ENCODE measurements at places on chromosomes 3 and 15.

DNA sequence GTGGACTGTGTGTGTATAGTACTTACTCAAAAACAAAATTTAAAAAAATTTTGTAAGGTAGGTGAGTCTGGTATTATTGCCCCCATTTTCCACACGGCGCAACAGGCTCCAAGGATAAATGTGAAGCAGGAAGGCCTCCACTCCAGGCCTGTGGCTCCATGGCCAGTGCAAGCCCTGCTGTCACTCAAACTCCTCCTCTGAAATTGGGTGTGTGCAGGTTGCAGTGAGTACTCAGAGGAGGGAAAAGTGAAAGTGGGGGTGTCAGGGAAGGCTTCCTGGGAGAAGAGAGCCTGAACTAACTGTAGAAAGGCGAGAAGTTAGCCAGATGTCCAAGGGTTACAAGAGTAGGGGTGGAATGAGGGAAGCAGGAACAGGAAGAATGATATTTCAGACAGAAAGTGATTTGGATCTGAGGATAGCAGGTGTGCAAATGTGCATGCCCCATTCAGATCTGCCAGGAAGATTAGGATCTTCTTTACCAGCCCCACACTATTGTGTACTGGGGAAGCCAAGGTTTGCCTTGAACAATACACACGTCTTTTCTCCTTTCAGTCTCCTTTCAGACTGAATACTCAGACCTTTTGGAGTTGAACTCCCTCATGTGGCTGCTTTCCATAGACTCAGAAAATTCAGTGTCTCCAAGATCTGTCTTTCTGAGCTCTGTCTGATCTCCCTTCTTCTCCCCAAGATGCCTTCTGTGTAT lies 48.7 kb upstream of the RYK start:
- no peak for DNase-seq

GRCh38 chr3:47646362-47646761 lies 67.7 kb upstream of the CSPG5 start:
- no peak for DNase-seq

GRCh38 chr3:177045767-177046166 lies 151.5 kb downstream of the TBL1XR1 start:
- no peak for DNase-seq

- DNase-seq = no peak
Measured at GRCh38 chr3:99923873-99924272, 106.2 kb downstream of the CMSS1 start.

GRCh38 chr3:152039887-152040286 lies 166.4 kb downstream of the SUCNR1 start:
- no peak for DNase-seq

- no peak for DNase-seq
Measured at GRCh38 chr15:48477795-48478360, 146.6 kb downstream of the DUT start.

DNA sequence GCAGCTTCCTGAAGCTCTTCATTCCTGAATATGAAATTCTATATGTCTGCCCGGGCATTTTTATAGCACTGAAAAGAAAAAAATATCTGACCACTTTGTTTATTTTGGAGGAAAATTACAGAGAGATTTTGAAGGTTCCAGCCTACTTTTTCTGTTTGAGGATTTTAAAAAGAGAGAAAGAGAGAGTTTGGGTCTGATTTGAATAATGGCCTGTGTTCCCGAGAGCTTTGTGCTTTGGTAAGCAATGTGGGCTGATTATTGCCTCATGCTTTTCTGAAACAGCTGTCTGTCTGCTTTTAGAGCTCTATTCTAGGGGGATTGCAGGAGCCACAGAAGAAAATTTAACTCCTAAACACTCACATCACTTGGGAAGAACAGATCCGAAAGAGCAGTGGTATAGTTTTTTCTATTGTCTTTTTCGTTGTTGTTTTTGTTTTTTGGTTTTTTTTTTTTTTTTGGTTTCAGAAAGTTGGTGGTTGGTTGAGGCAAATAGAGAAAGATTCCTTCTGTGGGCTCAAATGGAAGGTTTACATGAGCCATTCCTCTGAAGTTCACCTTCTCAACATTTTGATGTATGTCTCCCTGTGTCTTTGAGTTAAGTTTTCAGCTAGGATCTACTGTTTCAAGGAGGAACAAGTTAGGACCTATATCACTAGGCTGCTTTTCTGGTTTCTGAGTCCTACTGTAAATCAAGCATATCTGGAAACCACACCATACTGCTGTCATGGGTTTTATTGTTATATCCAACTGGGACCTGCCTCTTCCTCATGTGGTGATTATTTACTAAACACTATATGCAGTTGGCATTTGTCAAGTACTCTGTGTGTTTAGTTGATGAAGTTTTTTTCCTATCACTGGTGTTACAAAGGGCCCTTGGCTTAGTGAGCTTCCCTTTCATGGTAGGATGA lies 178.9 kb downstream of the KCNMB2 start:
- DNase-seq = no peak

- no peak for DNase-seq
Measured at GRCh38 chr3:127699416-127700300, 26.9 kb downstream of the ABTB1 start.

DNA sequence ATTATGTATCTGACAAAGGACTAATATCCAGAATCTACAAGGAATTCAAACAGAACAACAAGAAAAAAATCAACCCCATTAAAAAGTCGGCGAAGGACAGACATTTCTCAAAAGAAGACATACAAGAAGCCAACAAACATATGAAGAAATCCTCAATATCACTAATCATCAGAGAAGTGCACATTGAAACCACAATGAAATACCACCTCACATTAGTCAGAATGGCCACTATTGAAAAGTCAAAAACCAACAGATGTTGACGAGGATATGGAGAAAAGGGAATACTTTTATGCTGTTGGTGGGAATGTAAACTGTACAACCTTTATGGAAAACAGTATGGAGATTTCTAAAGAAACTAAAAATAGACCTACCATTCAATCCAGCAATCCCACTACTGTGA lies 233.1 kb upstream of the PLSCR5 start:
- no peak for DNase-seq

DNA sequence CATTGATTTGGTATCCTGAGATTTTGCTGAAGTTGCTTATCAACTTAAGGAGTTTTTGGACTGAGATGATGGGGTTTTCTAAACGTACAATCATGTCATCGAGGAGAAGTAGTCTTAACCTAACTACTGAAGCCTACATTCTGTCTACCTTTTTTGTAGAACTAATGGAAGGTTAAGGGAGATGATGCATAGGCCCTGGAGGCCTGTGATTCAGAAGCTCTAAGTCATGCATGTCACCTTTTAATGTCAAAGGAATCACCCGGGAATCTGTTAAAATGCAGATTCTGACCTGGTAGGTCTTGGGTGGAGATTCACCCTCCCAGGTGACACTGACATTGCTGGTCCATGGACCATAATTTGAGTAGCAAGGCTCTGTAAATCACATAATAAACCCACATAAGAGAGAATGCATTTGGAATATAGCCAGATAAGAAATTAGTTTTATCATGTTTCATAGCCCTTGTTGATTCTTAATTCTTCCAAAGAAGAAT lies 64.9 kb downstream of the GHSR start:
- DNase-seq = no peak

DNA sequence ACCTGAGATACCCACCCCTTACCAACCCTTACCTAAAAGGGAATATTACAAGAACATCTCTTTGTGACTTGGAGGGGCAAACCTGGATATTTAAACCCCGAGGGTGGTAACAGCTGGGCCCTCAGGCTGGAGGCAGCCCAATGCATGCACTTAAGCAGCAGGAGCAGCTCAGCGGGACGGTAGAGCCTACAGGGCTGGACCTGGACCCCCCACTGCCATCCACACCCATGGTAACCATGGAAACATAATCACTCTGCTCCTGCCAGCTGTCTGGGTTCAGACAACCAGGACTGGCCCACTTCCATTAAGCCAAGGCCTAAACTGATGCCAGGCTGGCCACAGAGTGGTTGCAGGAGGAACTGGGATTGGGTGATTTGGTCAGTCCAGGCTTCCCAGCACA lies 52.8 kb downstream of the ETFA start:
- no peak for DNase-seq

- no peak for DNase-seq
Measured at GRCh38 chr3:65362688-65363087, 674.9 kb upstream of the ADAMTS9 start.

GRCh38 chr3:17577796-17578520 lies 164.5 kb downstream of the TBC1D5 start:
- no peak for DNase-seq

All from T1000 (cell line).